Activated T-cell treated with anti-CD3 and anti-CD28 coated beads, Interleukin-2, amount 50 U/mL, for 48 hours (primary cell): ENCODE measurements at places on chromosomes 7 and 10.

GRCh38 chr7:41910940-41911600 lies 208.2 kb upstream of the INHBA start:
- DNase-seq = no peak

DNA sequence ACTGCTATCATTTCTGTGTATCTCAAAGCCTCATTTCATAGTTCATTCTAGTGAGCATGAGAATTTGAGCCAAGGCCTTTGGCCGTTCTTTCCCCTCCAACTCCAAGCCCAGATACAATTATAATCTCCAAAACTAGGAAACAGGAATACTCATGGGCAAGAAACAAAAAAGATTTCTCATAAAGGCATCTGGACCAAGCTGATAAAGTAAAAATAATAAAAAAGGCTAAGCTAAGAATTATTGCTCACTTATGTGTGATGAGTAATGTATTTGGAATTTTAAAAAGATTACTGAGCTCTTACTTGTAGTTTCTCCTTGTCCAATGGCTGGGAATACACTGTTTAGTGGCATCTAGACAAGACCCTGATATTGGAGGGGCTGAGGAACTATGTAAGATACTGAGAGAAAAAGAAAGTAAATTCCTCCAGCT lies 196.4 kb upstream of the POM121L12 start:
- no peak for DNase-seq

GRCh38 chr7:90216771-90217170 lies 5.2 kb downstream of the STEAP2 start:
- DNase-seq = no peak

- no peak for DNase-seq
These were observed 4.8 kb downstream of the VSTM2A start for GRCh38 chr7:54546986-54547314.

DNA sequence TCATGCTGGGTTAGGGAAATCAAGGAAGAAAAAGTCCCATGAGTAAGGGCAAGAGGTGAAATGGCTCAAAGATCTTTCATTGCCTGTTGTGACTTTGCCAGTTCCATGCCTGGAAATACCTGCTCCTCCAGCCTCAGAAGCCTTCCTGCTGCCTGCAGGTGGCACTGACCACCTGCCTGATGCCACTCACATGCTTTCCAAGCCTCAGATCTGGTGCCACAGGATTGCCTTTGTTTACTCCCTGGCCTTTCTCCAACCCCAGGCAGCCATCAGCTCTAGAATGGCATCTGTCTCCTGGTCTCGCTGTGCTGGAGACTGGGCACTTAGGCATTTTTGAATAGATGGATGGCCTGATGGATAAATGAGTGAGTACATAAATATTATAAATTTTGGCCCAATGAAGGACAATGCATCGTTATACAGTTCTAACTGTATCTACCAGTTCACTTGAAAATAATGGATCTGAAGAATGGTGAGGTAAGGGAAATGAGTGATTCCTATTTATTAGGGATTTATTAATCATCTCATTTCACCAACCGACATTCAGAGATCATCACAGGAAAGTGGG lies 657.2 kb downstream of the INHBA start:
- DNase-seq = no peak

DNA sequence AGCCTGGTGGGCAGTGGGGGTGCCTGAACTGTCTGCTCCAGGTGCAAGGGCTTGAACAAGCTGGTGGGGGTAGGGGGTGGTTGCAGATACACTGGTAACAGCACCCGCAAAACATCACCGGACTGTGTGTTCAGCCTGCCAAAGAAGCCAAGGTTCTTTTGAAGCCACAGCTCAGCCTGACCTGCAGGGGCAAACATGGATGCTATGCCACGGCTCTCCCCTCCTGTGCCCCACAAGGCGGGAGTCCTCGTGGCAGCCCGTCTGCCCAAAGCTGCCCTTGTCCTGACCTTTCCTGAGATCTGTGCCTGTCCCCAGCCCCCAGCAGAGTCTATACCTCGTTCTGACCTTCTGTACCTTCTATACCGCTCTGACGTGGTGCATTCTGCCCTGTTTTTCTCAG lies 285.7 kb downstream of the GLRX3 start:
- no peak for DNase-seq

DNA sequence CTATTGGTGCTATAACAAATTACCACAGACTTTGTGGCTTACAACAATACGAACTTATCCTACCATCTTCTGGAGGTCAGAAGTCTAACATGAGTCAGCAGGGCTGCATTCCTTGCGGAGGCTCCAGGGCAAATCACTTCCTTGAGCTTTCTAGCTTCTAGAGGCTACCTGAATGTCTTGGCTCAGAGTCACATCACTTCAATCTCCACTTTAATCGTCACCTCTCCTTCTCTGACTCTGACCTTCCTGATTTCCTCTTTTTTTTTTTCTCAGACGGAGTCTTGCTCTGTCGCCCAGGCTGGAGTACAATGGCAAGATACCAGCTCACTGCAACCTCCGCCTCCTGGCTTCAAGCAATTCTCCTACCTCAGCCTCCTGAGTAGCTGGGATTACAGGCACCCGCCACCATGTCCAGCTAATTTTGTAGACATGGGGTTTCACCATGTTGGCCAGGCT lies 44.6 kb upstream of the ANAPC16 start:
- DNase-seq = no peak

GRCh38 chr10:128664729-128665128 lies 538.5 kb upstream of the MKI67 start:
- DNase-seq = no peak

DNA sequence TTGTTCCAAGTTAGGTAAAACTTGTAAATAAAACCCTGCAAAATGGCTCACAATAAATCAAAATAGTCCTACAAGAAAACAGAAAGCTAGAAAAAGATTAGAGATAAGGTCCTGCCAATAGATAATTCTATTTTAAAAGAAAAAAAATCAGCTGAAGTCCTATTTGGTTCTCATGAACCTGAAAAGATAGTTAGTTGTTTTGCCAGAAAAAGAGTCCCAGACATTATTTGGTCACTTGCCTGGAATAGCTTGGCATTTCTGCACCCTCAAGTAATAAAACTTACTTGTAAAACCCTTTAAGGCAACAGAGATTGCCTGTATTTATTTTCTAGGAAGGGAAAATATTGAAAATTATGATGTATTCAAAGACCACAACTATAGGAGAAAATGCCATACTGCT lies 47.7 kb downstream of the LRRN3 start:
- no peak for DNase-seq

GRCh38 chr7:74023092-74023536 lies 4.9 kb upstream of the ELN start:
- no peak for DNase-seq
